Stimulated activated CD4-positive, alpha-beta T cell treated with anti-CD3 and anti-CD28 coated beads, Interleukin-12 subunit alpha, Interleukin-12 subunit beta, amount 100 ng/mL, for 4 hours (primary cell): ENCODE measurements at places on chromosomes 2 and 18.

DNA sequence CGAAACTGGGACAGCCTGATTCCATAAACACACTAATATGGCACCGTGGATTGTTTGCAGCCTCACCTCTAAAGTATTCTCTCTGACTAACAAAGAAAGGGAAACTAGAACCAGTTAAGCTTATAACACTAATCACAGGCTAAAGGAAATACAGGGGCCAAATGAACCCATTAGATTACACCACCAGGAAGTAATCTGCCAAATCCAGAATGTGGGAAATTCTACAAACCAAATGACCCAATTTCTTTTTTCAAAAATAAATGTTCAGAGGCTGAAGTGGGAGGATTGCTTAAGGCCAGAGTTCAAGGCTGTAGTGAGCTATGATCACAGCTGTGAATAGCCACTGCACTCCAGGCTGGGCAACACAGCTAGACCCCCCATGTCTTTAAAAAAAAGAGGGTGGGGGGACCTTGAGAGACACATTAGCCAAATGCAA lies 1.5 kb upstream of the MPPE1 start:
- no peak for DNase-seq

GRCh38 chr18:78878335-78878734 lies 101.3 kb upstream of the SALL3 start:
- DNase-seq: no peak

GRCh38 chr18:62637403-62637802 lies 77.9 kb upstream of the PHLPP1 start:
- DNase-seq: no peak

GRCh38 chr18:59276047-59276446 lies 2.8 kb upstream of the RAX start:
- DNase-seq: no peak

DNA sequence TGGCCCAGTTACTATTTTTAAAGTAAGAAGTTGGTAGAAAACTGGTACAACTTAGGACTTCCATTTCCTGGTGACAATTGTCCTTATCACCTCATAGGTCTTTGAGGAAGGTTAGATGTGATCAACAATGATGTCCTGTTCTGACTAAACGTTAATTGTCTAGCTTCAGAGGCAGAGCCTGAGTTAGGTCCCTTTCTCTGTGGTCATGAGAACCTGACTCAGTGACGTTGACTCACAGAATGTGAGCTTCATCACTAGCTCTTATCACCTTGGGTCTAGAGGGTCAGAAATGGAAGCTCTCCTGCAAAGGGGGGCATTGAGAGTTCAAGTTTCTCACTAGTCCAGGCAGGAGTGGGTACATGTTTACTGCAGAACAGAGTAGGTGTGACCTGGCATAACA lies 60.6 kb upstream of the ATP8B1 start:
- DNase-seq: no peak

DNA sequence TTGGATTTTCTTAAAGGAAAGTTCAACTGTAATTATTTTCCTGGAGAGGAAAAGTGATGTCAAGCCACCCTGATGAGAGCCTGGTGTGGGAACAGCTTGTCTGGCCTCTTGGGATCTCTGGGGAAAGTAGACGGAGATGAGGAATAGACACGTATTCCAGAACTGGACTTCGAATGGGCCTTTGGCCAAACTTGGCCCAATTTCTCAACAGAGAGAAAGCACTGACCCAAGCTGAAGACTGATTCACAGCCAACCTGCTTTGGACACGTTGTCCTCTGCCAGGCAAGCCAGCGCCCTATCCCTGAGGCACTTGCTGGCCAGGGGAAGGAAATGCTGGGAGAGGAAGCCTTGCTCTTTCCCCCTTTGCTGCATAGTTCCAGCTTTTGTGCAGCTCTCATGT lies 70.8 kb upstream of the CTAGE1 start:
- no peak for DNase-seq
